ENCODE measurements at places on chromosomes 1 and 21.

DNA sequence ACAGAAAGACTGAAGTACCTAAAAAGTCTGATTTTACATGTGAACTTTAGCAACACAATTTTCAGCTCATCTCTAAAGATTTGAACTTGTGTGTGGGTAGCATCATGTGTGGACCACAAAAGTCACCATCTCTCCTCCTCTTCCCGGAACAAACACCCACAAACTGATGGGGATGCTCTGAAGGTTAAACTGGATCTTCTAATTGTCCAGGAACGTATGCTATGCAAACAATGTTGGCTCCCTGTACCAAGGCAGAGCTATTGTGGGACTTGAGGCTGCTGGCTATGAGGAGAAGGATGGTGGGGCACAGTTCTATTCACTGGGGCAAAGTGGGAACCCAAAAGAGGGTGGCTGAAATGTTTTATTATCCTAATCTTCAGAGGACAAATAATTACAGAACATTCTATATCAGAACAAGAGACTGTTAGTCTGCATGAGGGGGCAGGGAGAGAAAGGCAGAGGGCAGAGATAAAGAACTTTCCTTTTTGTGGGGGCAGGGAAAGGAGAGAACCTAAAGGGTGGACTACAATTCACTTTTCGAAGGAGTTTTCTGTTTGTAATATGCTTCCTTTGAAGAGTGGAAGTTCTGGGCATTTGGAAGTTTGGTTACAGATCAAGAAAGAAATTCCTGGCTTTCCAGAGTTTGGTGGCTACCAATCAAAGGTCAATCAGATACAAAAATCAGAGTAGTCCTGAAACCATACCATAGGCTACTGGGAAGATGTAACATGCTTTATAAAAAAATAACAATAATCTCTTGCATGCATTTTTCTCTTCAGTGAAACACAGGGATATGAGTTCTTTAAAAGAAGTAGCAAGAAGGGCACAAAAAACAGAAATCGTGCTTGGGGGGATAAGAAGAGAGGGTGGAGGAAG is 62.9 kb downstream of the GADD45A start:
- DNase-seq, result no peak

GRCh38 chr1:170674239-170674638 is 10.3 kb downstream of the PRRX1 start:
- no peak for DNase-seq

DNA sequence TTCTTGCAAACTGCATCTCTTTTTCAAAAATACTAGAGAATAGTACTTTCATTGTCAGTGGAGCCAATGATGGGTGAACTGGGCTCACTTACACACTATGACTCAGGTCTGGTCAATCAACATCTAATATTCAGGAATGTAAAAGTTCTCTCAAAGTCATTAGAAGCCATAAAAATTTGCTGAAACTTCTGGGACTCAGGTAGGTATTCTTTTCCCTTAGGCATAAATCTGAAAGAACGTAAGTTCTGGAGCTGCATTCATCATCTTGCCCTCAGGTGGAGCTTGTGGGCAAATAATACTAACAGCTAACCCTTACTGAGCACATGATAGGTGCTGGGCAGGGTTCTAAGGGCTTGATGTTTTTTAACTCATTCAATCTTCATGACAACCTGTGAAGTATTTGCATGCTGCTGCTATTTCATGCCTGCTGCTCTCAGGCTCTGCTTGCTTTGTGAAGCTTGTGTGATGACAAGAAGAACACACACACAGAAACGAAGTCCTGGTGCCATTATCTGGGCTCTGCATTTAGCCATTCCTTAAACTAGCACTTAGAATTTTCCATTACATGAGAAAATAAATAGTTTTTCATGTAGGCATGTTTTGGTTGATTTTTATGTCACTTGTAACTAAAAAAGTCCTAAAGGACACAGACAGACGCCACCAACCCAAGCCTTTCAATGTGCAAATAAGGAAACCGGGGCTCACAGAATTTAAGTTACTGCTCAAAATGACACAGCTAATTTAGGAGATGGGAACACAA is 394.2 kb upstream of the LYPLAL1 start:
- DNase-seq, result no peak

- no peak for DNase-seq
Observed at GRCh38 chr1:21344098-21344749, 54.0 kb upstream of the ECE1 start.

GRCh38 chr1:111733992-111734341 is 5.2 kb downstream of the INKA2 start:
- DNase-seq, result no peak

DNA sequence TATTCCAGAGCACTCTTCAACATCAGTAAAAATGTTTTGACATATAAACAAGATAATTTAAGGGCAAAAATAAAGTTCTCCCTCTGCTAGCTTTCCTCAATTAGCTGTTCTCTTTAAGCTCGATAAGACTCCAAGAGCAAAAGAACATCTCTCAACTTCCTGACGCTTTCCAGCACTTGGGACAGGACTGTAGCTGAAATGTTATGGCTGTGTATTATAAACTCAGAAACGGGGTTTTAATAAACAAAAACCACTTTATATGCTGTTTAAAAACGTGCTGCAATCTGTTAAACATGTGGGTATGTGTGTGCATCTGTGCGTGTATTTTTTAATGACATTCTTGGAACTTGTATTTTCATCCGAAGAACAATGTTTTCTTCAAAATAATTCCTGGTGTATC is 71.5 kb upstream of the RGS2 start:
- no peak for DNase-seq

DNA sequence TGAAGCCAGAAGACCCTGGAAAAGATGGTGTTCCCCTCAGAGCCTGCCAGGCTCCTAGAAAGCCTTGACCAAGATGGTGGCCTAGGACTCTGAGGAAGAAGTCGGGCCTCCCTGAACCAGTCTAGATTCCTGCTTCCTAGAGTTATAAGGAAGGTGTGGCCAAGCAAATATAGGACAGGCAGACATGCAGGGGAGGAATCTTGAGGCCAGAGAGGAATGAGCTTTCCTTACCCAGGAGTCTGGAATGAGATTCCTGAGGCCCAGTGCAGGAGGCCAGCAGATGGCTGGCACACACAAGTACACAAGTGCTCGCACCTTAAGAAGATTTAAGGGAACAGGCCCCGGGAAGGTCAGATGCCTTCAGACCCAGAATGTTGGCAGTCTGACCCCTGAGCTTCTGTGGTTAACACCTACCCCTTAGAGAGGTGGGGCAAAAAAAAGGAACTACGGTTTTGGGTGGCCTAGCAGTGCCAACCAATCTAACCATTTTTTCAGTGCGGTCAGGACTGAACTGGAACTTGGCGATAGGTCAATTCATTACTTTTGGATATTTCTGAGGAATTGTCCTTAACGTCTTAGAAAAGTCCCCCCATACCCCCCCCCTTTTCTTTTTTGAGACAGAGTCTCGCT is 73.3 kb downstream of the MDM4 start:
- DNase-seq, result no peak

DNA sequence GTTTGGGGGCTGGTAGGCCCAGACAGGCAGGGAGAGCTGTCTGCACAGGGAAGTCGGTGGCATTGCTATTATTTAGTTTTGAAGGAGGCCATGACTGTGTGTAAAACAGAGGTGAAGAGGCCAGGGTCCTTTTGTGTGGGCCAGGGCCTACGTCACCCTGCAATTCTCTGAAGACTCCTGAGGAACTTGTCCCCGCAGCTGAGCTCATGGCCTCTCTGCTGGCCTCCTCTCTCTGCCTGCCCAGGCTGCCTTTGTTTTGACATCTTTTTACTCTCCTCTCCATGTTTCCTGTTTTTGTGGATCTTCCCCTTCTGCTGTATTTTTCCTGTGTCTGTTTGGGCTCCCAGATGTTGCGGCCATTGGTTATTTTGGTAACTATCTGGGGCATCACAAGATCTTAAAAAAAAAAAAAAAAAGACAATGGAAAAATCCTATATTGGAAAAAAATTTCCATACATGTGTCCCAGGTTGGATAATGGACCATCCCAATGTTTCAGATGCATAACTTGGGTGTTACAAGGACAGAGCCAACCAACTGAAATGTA is 280.7 kb downstream of the RPS6KC1 start:
- no peak for DNase-seq

DNA sequence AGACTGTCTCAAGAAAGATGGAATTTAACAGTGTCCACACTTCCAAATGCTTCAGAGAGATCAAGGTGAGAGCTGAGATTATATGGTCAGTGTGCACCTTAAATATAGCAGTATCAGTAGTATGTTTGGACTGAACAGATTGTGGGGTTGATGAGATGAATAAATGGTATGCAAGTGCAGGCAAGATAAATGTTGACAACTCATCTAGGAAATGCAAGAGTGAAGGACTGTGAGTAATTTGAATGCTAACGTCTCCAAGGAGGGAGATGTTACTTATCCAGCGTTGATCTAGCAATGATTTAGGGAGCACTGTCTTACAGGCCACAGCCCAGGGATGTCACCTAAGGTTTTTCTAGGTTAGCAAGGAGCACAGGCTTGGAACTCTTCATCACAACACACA is 170.7 kb upstream of the GALNT2 start:
- DNase-seq, result no peak

DNA sequence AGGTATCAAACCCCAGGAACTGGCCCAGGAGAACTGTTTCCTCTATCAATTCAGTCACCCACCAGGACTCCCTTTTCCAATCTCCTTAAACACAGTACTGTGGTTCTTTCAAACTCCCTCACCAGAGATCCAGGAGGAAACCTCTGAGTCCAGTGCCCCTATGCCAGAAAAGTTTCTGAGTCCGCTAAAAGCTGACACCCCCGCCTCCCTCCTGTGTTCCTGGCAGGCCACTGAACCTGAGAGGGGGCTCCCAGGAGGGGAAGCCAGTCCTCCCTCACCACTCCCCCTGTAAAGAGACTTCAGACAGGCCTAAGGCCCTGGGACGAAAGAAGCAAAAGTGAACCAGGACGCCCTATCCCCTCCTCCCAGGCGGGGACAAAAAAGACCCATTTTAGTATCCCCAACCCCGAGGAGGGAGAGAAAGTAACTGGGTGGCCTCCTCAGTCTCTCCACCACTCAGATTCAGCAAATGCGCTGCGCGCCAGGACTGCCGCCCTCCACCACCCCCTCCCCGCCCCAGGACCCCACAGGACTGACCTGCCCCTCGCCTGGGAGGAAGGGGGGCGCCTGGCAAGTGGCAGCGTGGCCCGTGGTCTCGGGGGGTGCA is 624 bp downstream of the SLC41A1 start:
- no peak for DNase-seq

DNA sequence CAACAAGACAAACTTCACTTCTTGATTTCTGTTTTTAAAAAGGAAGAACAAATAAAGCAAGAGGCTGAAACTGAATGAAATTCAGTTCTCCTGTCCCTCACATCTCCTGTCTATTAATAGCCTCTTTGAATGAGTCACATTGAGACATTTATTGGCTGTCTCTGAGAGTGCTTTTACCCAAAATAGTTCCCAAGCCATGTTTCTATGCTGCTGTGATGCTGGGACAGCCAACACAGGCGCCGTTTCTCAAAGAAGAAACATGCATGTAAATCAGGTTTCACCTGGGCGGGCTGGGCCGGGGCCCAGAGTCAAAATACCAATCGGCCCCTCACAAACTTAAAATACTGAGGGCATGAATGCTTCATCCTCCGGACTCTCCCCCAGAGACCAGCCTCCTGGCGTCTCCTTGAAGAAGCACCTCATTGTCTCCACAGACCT is 105.2 kb downstream of the EDEM3 start:
- DNase-seq, result no peak

GRCh38 chr1:6294890-6295556 is 34.1 kb upstream of the GPR153 start:
- DNase-seq, result peak; percentile 28

Measured in LNCaP clone FGC (cell line).